Pons (tissue), 1 donor: ENCODE measurements at places on chromosomes 7 and 10.

- peak; percentile 33 for DNase-seq
These were observed 59.8 kb upstream of the MSRB2 start for GRCh38 chr10:23035569-23035968.

GRCh38 chr10:59346321-59346720 lies 16.0 kb downstream of the FAM13C start:
- no peak for DNase-seq

- no peak for DNase-seq
These were observed 103.1 kb downstream of the SEMA3C start for GRCh38 chr7:80815733-80816132.

DNA sequence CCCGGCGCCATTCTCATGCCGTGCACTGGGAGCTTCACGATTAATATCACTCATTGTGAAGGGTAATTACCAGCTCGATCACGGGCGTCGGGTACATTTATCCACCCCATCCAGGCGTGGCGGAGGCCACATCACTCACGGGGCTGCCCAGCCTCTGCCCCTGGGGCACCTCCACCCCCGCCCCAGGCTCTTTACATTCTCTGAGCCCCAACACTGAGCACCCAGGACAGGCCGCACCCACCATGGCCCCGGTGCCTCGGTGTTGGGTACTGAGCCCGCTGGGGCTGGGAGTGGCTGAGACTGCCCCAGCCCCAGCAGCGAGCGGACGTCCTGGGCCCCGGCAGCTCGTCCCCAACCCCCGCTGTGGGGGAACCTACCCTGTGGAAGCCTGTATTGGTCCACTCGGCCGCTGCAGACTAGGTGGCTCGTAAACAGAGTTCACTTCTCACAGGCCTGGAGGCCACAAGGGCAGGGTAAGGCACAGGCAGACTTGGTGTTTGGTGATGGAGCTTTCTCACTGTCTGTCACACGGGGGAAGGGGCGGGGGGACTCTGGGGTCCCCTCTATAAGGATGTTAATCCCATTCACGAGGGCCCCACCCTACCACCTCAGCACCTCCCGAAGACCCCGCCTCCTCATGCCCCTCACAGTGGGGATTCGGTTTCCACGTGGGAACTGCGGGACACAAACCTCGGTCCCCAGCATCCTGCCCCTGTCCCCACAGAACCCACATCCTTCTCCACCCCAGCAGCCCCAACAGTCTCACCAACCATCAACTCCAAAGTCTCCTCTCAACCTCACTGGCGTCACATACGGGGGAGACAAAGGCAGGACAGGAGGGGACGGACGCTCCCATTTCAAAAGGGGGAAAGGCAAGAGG lies 184.1 kb downstream of the ELFN1 start:
- no peak for DNase-seq

DNA sequence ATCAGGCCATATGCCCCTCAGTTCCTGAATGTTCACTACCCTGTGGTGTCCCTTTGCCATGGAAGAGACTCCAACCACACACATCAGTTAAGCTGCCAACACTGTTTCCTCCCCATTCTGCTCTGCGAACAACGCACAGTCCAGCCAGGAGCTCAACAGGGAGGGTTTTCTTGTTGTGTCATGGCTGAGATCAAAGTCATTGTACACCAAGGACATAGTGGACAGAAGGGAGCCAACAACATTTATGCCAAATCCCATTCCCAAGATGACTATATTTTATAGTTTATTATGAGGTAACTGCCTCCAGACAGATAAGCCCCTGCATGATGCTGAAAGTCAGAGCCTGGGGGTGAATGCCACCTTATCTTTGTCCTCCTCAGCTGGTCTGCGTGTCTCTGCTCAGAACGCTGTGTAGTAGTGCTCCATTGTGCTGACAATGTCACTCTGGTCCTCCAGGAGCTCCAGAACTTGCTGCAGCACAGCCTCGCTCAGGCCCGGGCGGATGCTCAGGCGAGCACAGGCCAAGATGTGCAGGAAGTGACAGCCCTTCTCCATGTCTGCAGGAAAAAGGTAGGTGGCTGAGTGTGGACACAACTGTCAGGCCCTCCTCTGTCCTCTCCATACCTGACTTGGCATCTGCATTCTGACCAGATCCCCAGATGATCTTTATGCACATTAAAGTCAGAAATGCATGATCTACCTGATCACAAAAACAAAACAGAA lies 27.1 kb upstream of the SH3PXD2A start:
- DNase-seq, result no peak

- no peak for DNase-seq
These were observed 153.7 kb downstream of the TNS3 start for GRCh38 chr7:47428052-47428767.

- no peak for DNase-seq
These were observed 129.2 kb upstream of the HDAC9 start for GRCh38 chr7:18366394-18366793.

- no peak for DNase-seq
These were observed 267.7 kb downstream of the MALRD1 start for GRCh38 chr10:19316204-19316870.

- DNase-seq, result no peak
These were observed 37.2 kb downstream of the MKLN1 start for GRCh38 chr7:131364767-131365344.

DNA sequence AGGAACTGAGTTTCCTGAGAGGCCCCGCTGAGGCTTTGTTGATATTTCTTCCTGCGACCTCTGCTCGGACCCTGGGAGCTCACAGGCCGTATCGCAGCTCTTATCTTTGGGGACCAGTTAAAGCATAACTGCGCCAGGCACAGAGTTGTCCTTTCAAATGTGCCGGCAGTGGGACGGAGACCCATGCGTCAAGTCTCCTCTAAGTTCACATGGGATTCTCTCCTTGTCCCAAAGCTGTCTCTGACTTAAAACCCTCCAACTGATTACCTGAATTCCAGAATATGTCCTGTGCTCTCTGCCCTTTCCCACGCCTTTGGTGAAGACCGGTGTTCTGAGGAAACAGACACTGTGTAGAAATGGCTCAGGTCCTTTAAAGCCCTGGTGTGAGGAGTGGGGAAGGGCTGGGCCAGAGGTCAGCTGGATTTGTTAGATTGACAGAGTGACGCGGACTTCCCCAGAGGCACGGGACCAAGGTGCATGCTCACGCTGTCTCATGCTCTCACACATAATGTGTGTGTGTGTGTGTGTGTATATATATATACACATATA lies 169.8 kb downstream of the EGFR start:
- no peak for DNase-seq

DNA sequence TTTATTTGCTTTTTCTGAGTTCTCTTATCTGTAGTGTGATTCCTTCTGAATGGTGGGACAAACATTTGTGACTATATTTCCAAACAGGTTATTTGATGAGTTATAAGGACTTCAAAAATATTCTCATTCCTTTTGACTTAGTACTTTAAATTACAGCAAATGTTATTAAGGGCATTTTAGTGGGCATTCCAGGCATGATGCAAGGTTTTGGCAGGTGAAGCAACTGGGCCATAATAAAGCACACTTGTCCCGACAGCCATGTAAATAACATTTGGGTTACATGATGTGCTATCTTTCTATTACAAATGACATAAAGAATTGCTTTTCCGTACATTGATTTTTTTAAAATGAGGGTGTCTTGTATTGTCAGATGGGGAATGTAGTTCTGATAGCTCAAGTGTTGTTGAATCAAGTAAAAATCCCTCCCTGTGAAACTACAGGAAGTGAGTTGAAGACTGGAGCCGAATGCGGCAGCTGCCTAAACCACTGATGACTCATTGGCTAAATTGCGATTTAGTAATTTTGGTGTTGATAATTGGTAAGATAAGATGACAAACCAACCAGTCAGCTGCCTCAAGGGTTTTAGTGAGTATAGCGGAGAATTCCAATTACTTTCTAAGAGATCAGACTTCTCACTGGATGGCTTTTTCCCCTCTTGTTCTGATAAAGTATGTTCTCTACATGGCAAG lies 231.3 kb upstream of the NPY start:
- no peak for DNase-seq

GRCh38 chr10:104256335-104256961 lies 1.8 kb downstream of the GSTO1 start:
- DNase-seq, result peak; percentile 54

- no peak for DNase-seq
These were observed 7.8 kb downstream of the NPTX2 start for GRCh38 chr7:98624846-98625420.

DNA sequence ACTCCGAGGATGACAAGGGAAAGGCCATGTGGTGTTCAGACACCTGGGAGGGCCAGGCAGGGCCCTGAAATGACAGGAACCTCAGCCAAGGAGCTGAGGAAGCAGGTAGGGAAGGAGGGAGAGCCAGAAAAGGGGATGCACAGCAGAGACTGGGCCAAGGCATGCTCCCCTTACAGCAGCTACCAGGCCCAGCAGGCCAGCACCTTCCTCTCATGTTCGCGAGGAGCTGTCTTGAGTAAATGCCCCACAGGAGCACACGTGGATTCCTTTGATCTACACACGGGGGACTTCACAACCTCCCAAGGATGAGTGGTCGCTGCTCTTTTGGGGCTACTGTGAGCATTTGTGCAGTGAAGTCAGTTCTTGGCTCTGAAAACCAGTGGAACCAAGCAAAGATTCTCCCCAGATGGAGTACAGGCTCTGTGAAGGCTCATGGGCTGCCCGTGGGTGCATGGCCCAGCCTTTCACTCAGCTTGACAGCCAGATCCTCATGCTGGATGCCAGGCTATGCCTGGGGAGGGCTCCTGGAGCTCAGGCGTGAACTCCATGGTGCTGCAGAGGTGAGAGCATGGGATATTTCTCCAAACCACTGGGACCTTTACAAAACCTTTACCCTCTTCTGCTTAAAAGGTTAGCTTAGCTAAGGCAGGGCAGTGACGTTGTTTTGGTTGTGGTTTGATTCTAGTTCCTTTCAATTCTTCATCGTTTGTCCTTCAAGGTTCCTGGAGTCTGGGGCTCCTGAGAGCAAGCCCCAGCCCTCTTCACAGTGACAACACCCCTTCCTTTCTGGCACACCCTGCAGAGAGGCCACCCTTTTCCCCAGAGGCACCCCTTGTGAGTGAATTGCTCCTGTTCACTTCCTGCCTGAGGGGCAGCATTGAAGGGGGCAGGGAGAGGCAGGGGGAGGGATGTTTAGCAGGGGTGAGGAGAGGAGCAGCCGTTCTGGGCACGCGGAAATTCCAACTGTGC lies 74.2 kb upstream of the ZPBP start:
- no peak for DNase-seq

DNA sequence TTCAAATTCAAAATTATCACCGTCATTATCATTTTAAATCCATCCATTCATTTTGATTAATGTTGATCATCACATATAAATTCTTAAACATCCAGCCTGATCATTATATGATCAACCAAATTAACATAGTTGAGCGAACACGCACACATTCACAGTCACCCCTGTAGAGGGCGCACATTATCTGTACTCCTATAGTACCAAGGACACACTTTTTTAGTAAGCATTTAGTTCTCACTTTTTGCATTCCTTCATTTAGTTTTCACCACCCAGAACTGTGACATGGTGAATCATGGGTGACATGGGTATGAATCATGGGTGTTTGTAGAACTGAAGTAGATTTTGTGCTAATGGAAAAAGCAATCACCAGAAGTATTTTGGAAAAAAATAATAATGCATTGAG lies 26.0 kb upstream of the ZNF735 start:
- DNase-seq, result no peak

GRCh38 chr10:24908793-24909423 lies 43.5 kb downstream of the PRTFDC1 start:
- DNase-seq, result no peak

DNA sequence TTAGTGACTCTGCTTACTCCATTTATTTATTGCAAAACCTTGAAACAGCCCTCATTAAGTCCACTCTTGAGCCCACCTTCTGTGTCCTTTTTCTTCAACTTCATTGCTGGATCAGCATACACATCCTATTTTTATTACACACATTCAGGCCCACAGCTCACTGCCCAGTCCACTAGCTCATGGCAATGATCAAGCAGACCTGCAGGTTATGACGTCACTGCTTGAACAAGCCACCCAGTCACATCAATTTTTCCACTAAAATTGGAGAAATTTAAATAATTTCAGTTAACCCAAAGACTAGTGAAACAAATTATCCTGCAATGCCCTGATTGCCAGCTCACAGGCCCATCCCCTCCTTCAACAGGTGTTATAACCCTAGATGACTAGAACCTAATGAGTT lies 16.0 kb upstream of the STARD3NL start:
- DNase-seq, result no peak

GRCh38 chr7:371119-371778 lies 81.3 kb downstream of the FOXL3 start:
- DNase-seq, result no peak

GRCh38 chr7:117982071-117983055 lies 109.1 kb upstream of the CTTNBP2 start:
- no peak for DNase-seq

DNA sequence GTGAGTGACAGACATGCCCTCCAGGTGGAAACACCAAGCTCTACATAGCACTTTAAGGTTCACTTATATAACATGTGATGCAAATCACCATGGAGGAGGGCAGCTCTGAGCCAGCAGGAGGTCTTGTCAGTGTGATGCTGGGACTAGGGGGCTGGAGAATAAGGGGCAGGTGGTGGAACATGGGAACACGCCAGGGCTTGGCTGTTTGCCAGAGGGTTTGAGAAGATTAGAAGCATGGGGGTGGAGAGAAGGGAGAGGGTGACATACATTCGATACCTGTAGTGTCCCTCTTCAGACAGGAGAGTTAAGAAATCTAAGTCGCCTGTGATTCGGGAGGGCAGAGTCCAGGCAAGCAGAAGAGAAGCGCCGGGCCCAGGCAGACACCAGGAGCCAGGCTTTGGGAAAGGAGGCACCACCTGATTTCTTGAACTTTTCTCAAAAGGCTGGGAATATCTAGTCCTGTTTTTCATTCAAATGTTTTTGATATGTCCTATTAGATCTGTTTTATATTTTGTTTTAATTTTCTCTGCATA lies 16.9 kb upstream of the LAMB4 start:
- no peak for DNase-seq

DNA sequence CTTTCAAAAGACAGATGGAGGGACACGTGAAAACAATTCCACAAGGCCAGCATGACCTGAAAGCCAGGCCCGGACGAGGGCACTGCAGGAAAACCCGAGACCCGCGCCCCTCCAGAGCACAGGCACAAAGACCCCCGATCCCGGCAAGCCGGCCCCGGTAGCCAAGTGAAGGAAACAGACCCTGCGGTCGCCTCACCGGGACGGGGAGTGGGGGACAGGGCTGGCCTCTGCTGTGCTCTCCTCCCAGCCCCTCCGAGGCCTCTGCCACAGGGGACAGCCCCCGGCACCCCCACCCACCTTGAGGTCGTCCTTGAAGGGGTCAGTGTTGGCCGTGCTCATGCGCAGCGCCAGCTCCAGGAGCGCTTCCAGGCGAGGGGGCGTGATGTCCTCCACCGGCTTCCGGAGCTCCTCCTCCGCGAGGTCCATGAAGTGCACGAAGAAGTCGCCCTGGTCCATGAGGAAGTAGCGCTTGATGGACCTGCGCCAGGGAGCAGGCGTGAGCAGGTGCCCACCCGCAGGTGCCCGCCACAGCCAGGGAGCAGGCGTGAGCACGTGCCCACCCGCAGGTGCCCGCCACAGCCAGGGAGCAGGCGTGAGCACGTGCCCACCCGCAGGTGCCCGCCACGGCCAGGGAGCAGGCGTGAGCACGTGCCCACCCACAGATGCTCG lies 11.3 kb upstream of the ADAM8 start:
- DNase-seq, result no peak

GRCh38 chr10:7046615-7047014 lies 364.2 kb downstream of the SFMBT2 start:
- no peak for DNase-seq

GRCh38 chr7:130329681-130330080 lies 14.9 kb upstream of the CPA5 start:
- no peak for DNase-seq

- DNase-seq, result no peak
These were observed 191.0 kb upstream of the BET1 start for GRCh38 chr7:94195201-94195600.

- no peak for DNase-seq
These were observed 8.9 kb upstream of the EXOC6 start for GRCh38 chr10:92839191-92840085.
